ENCODE measurements at places on chromosomes 1 and 21.

DNA sequence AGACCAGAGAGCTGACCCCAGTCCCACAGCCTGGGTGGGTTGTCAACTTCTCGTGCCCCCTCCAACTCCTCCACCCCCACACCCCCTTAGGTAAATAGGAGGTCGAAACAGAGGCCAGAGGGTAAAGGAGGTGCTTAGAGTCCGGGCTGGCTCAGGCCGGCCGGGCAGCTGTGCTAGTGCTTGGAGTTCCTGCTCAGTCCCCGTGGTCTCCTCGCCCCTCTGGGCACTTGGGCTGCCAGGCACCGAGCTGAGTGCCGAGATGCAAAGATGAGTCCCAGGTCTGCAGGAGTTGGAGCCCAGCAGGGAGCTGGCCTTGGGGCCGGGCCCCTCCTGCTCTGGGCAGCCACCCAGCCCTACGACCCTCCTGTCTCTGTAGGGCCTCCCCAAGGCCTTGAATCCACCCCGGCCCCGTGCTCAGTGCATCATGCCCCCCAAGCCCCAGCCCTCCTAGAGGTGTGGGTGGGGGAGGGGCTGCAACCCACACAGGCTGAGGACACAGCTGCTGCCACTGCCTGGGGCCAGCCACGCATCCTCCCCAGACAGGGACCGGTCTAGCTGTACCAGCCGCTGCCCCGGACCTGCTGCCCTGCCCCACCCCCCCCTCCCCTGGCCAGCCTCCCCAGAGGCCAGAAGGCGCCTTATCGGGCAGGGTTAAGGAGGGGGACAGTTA is 1.9 kb downstream of the SMIM1 start:
- no peak overlapping the region for H3K4me3 ChIP-seq
- H3K27ac ChIP-seq = no peak overlapping the region
- H3K36me3 ChIP-seq = peaks cover 4% of the 10 kb centered on the region
- DNase-seq = no peak

DNA sequence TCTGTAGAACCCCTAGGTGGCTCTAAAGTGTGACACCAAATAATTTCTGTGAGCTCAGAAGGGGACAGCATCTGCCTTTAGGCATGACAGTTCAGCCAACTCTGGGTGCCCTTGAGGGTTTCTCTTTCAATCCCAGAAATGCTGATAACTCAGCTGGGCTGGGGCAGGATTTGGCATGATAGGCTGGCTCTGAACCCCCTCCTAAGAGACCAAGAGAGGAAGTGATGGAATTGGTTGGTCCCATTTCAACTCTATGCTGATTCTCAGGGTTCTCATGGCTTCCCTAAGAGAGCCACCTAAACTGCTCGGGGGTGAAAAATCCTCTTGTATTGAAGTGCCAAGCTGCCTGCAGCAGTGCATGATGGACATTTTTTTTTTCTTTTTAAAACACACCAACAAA is 28.5 kb upstream of the TMEM39B start:
- peaks cover 36% of the 10 kb centered on the region for H3K36me3 ChIP-seq
- DNase-seq = no peak
- no peak overlapping the region for H3K4me3 ChIP-seq
- no peaks in the 10 kb centered on the region for H3K4me1 ChIP-seq

GRCh38 chr1:55813618-55814017 is 598.5 kb upstream of the USP24 start:
- H3K36me3 ChIP-seq = no peaks in the 10 kb centered on the region
- peaks cover 3% of the 10 kb centered on the region for H3K27me3 ChIP-seq
- H3K4me1 ChIP-seq = peaks cover 11% of the 10 kb centered on the region
- no peak overlapping the region for H3K4me3 ChIP-seq

DNA sequence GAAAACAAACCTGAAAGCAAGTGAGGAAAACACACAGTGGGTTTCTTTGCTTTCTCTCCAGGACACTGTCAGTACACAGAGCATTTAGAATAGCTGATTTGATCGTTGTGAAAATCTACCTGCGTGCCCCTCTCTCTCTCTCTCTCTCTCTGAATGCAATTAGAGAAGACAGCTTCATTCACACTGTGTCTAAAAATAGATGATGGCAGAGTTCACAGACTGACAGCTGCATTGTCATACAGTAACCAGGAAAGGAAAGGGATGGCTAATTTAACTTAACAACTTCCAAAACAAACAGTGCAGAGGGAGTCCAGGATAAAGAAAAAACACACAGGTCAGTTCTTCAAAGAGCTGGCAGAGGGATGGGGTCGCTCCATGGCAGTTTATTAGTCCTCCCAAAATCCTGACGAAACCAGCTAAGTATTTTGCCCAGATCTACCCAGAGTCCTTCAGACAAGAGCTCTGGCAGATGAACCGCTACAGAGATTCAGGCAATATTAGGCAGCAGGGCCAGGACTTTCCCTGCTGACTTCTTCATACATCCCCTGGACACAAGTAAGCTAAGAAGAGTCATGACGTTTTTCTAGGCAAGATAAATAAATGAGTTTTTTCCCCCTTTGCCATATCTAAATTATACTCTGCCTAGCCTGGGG is 58.9 kb downstream of the WLS start:
- H3K4me1 ChIP-seq = no peaks in the 10 kb centered on the region
- H3K27me3 ChIP-seq = peaks cover 5% of the 10 kb centered on the region
- no peak overlapping the region for H3K27ac ChIP-seq

GRCh38 chr1:107551456-107551855 is 410.6 kb downstream of the NTNG1 start:
- no peaks in the 10 kb centered on the region for H3K36me3 ChIP-seq
- DNase-seq = no peak
- no peaks in the 10 kb centered on the region for H3K4me1 ChIP-seq
- no peak overlapping the region for H3K27ac ChIP-seq
- H3K4me3 ChIP-seq = no peak overlapping the region

GRCh38 chr1:236502579-236502971 is 21.2 kb upstream of the LGALS8 start:
- no peaks in the 10 kb centered on the region for H3K27me3 ChIP-seq
- peaks cover 3% of the 10 kb centered on the region for H3K36me3 ChIP-seq
- DNase-seq = no peak
- H3K27ac ChIP-seq = no peak overlapping the region

DNA sequence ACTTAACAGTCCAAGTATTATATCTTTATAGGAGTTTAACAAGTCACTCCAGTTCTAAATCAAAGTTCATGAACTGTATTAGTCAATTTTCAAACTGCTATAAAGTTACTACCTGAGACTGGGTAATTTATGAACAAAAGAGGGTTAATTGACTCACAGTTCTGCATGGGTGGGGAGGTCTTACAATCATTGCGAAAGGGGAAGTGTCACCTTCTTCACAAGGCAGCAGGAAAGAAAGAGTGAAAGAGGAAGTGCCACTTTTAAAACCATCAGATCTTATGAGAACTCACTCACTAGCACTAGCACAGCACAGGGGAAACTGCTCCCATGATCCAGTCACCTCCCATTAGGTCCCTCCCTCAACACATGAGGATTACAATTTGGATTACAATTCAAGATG is 70.0 kb downstream of the CLCA4 start:
- peak; percentile 59 for DNase-seq
- H3K27ac ChIP-seq = peak overlapping the region; percentile 70
- peaks cover 19% of the 10 kb centered on the region for H3K36me3 ChIP-seq
- peaks cover 7% of the 10 kb centered on the region for H3K27me3 ChIP-seq
- H3K4me3 ChIP-seq = peak overlapping the region; percentile 72

DNA sequence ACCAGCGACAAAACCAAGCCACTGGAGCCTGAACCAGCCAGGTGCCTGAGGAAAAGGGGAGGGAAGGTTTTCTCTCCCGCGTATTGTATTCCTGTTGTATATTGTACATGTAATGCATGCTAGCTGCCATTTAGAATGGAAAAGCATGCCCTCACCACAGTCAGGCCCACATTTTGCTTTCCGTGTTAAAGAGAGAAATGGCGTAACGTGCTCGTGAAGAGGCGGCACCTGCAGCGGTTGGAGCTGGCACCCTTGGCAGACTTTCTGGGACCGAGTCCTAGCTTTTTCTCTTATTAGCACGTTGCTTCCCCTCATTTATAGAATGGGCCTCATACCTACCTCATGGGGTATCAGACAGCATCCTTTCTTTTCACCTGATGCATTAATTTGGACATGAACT is 135.3 kb upstream of the IRF2BP2 start:
- DNase-seq = no peak
- H3K4me3 ChIP-seq = no peak overlapping the region
- H3K27me3 ChIP-seq = peaks cover 14% of the 10 kb centered on the region

DNA sequence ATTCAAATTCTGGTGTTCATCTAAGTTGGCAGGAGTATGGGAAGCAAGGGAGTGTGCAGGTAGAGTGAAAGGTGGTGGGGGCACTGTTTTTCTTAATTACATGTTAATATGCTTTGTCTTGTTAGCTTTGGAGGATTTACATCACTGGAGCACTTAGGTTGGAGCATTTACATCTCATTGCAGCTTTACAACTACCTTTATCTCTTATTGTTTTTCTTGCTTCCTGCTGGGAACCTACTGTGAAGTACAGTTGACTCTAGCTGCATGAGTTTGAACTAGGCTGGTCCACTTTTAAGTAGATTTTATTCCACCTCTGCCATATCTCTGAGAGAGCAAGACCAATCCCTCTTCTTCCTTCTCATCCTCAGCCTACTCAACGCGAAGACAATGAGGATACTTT is 554.8 kb upstream of the B3GALT2 start:
- H3K27ac ChIP-seq = no peak overlapping the region
- H3K4me1 ChIP-seq = no peaks in the 10 kb centered on the region
- DNase-seq = no peak
- no peaks in the 10 kb centered on the region for H3K27me3 ChIP-seq

GRCh38 chr1:209046058-209046417 is 537.5 kb upstream of the CAMK1G start:
- no peak overlapping the region for H3K4me3 ChIP-seq
- peaks cover 2% of the 10 kb centered on the region for H3K27me3 ChIP-seq
- no peaks in the 10 kb centered on the region for H3K4me1 ChIP-seq
- no peaks in the 10 kb centered on the region for H3K36me3 ChIP-seq
- DNase-seq = no peak

DNA sequence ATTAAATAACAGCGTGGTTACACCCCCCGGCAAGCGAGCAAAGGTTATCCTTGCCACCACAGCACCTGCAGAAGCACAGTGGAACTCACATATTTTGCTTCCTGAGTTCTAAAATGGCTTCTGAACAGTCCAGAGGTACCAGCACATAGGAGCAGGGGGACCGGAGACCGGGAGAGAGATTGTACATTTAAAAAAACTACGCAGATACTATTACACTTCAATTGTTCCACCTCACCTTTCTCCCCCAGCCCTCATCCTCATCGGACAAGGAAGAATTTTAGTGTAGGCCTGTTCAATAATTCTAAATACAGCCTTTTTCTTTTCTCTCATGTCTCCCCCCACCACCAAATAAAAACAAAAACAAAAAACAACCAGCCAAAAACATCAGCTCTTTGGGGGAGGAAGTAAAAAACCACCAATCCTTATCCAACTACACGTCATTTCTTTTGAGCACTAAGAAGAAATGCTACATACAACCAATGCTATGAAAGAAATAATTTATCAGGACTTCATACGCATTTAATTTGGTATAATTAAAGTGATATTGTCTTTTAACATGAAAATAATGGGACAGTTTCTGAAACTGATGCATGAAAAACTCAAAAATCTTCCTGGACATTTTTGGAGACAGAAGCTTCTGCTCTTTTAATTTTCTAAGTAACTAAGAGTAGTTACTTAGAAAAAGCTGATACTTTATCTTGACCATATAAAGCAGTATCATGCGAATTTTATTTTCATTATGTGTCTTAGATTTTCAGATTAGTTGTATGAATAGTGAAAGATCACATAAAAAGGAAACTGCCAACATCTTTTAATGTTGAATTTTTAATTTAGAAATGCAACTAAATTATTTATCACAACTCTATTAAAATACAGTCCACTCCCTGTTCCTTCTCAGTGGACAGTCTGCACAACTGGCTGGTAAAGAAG is 9.1 kb downstream of the CDKN2C start:
- H3K36me3 ChIP-seq = peaks cover 5% of the 10 kb centered on the region
- H3K4me1 ChIP-seq = peaks cover 22% of the 10 kb centered on the region
- peak overlapping the region; percentile 89 for H3K4me3 ChIP-seq
- DNase-seq = no peak

DNA sequence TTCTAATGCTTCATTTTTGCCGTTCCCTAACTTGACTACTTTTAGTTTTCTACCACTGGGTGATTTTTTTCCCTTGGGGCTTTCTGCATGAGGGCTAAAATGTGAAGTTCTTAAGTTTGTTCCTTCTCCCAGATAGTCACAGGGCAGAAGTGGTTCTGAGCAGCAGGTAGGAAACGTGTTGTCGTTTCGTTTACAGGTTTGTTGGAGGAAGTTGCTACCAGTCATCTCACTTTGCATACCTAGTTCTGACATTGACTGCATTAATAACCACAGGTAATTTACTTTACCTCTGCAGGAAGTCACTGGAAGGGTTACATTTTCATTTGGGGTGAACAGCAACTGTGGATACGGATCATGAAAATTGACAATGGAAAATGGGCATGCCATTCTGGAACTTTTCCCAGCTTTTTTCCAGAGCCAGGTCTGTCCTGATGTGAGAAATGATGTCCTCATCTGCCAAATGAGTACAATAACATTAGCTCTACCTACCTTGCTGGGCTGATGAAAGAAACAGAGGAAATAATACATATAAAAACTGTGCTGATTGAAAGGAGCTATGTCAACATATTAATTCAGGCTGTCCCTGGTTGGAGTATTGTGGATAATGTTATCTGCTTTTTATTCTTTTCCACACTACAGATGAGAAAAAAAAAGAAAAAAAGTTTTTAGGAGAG is 94.2 kb downstream of the DISC1 start:
- peaks cover 2% of the 10 kb centered on the region for H3K4me1 ChIP-seq
- no peak for DNase-seq
- H3K27me3 ChIP-seq = no peaks in the 10 kb centered on the region
- H3K4me3 ChIP-seq = no peak overlapping the region
- H3K36me3 ChIP-seq = no peaks in the 10 kb centered on the region

DNA sequence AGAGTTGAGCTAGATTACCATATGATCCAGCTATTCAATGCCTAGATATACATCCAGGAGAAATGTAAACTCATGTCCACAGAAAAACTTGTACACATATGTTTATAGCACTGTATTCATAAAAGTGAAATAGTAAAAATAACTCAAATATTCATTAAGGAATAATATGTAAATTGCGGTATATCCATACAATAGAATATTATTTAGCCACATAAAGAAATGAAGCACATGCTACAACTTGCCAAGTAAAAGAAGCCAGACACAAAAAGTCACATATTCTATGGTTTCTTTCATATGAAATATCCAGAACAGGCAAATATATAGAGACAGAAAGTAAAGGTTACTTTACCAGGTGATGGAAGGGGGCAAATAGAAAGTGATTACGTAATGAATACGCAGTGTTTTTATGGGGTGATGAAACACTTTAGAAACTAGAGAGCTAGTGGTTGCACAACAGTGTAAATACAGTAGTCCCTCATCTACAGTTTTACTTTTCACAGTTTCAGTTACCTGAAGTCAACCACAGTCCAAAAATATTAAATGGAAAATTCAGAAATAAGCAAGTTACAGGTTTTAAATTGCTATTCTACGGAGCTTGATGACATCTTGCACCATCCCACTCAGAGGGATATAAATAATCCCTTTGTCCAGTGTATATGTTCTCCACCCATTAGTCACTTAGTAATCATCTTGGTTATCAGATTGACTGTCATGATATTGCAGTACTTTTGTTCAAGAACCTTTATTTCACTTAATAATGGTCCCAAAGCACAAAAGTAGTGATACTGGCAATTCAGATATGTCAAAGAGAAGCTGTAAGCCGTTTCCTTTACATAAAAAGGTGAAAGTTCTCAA is 62.3 kb downstream of the ZNF644 start:
- no peak overlapping the region for H3K4me3 ChIP-seq
- no peaks in the 10 kb centered on the region for H3K27me3 ChIP-seq
- peaks cover 9% of the 10 kb centered on the region for H3K36me3 ChIP-seq
- no peak overlapping the region for H3K27ac ChIP-seq
- peaks cover 90% of the 10 kb centered on the region for H3K4me1 ChIP-seq
